ENCODE measurements at places on chromosomes 3 and 15. TPM values are rescaled to one million over a fixed set of nuclear protein-coding genes. Genes with fewer than 3 reads are reported as not detected.

The ARL14 gene
- total RNA-seq: 0.93 TPM

The PPM1M gene
- 5.1 TPM for total RNA-seq

The ITIH1 gene
- total RNA-seq: not detected

The MKRN2OS gene
- not detected for total RNA-seq
